ENCODE measurements at places on chromosomes 11 and 22.

DNA sequence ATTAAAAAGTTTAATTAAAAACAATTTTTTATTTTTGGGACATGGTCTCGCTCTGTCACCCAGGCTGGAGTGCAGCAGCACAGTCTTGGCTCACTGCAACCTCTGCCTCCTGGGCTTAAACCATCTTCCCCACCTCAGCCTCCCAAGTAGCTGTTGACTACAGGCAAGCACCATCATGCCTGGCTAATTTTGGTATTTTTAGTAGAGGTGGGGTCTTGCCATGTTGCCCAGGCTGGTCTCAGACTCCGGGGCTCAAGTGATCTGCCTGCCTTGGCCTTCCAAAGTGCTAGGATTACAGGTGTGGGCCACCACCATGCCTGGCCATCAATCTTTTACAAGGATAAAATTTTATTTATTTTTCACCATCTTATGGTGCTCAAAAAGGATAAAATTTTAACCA is 43.3 kb upstream of the PHOX2A start:
- no peak for DNase-seq

DNA sequence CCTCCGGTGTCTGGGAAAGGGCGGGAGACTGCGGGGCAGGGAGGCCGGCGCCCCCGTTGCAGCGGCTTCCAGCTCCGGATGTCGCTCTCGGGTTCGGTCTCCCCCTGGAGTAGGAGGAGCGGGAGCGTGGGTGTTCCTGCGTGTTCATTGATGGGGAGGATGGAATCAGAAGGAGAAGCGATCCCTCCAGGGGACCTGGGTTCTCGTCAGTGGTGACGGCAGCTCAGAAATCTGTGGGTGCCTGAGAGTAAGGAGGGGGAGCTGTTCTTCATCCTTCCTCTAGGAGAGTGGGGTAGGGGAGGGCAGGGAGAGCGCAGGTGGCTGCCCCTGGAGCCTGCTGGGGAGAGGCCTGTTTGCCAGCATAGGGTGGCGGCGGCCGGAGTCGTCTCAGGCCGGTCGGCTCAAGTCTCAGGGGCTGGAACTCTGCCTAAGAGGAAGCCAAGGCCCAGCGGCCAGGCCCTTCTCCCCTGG is 1.1 kb downstream of the UBASH3B start:
- no peak for DNase-seq

- no peak for DNase-seq
These were observed 38.5 kb upstream of the ARFGAP3 start for GRCh38 chr22:42895541-42895981.

- DNase-seq = no peak
These were observed 94.4 kb upstream of the ALX4 start for GRCh38 chr11:44404301-44404700.

DNA sequence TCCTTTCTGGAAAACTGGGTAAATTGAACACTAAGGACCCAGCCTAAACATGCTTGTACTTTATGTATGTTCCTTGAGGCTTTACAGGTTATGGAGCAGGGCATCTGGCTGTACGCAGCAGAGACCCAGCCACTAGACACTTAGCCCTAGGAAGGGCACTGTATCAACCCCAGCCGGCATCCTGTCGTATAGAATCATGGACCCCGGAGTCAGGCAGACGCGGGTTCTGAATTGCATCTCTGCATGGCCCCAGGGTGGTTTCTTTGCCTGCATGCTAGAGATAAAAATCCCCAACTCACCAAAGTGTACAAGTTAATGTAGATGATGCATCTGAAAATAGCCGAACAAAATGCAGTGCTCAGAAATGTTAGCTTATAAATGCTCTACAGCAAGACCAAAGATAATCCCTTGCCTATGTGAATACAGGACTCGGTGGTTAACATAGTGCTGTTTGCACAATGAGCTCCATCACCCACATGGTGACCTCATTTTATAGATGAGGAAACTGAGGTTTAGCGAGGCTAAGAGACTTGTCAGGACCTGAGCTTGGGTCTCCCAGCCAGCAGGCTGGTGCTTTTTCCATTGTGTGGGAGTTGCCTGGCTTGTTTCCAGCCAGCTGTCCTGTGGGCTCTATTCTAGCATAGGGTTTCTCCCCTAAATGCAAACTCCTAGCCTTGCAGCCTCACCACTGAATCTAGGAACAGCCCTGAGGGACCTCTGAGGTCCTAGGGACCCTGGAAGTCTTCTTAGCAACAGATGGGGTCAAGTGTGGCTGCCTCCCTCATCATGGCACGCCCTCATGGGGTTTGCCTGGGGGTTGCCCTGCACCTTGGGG is 7.3 kb downstream of the CD6 start:
- DNase-seq = no peak

DNA sequence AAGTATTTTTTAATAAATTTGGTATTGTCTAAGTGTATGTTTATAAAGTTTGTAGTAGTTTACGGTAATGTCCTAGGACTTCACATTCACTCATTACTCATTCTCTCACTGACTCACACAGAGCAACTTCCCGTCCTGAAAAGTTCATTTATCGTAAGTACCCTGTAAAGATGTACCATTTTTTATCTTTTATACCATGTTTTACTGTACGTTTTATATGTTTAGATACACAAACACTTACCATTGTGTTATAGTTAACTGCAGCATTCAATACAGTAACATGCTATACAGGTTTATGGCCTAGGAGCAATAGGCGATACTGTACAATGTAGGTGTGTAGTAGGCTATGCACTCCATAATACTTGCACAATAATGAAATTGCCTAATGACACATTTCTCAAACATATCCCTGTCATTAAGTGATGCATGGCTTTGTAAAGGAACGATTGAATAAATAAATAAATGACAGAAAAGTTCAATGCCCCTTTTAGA is 12.5 kb upstream of the CARD18 start:
- DNase-seq = no peak

GRCh38 chr11:126476977-126477376 is 121.5 kb downstream of the ST3GAL4 start:
- no peak for DNase-seq

GRCh38 chr11:75051043-75051442 is 45.6 kb downstream of the OR2AT4 start:
- DNase-seq = no peak

GRCh38 chr11:35016916-35017315 is 100.5 kb downstream of the PDHX start:
- DNase-seq = no peak

- DNase-seq = no peak
These were observed 58.4 kb downstream of the PPFIBP2 start for GRCh38 chr11:7572001-7572712.

DNA sequence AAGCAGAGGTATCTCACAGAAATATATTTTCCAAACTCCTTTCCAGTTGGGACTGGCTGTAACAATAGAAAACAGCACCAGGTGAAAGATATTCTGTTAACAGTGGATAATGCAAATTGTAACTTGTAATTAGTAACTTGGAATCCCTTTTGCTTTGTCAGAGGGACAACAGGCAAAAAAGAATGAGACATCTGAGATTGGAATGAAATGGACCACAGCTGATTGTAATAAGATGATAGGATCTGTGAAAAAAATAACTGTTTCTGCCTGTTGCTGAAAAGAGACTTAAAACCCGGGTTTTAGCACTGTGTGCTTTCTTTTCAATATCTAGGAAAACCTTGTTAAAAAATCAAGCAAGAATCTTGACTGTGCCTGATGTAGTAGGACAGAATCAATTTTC is 655.7 kb downstream of the METTL15 start:
- no peak for DNase-seq

- DNase-seq = no peak
These were observed 15.5 kb upstream of the C1QTNF4 start for GRCh38 chr11:47609675-47610074.

- DNase-seq = no peak
These were observed 40.7 kb upstream of the SLN start for GRCh38 chr11:107752508-107752907.

DNA sequence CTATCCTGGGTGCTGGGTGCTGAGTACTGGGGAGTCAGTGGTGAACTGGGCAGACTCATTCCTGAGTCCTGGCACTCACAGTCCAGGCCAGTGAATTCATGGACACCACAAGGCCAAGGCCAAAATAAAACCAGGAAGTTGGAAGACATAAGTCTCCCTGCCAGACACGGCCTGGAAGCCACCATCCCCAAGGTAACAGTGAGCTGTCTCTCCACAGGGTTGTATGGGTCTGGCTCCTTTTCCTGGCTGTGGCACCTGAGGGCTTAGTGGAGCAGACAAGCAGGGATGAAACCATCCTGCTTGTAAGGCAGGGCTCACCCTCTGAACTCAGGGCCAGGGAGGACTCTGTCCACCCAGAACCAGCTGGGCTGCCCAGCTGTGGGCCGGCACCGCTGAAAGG is 54.7 kb upstream of the ALX4 start:
- DNase-seq = no peak

DNA sequence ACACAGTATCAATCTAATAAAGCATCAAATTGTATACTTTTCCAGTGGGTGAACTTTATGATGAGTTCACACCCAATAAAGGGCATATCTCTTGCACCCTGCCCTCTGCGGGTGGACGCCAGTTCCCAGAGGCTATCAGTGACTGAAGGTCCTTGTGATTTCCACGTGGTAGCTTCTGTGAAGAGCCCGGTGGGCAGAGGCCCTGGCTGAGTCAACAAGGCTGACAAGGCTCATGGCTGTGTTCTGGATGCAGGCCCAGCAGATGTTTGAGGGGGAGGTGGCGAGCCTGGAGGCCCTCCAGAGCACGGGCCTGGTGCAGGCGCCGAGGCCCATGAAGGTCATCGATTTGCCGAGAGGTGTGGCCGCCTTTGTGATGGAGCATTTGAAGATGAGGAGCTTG is 71.4 kb downstream of the PIWIL3 start:
- DNase-seq = no peak

GRCh38 chr11:36695571-36695970 is 97.5 kb upstream of the RAG2 start:
- no peak for DNase-seq

DNA sequence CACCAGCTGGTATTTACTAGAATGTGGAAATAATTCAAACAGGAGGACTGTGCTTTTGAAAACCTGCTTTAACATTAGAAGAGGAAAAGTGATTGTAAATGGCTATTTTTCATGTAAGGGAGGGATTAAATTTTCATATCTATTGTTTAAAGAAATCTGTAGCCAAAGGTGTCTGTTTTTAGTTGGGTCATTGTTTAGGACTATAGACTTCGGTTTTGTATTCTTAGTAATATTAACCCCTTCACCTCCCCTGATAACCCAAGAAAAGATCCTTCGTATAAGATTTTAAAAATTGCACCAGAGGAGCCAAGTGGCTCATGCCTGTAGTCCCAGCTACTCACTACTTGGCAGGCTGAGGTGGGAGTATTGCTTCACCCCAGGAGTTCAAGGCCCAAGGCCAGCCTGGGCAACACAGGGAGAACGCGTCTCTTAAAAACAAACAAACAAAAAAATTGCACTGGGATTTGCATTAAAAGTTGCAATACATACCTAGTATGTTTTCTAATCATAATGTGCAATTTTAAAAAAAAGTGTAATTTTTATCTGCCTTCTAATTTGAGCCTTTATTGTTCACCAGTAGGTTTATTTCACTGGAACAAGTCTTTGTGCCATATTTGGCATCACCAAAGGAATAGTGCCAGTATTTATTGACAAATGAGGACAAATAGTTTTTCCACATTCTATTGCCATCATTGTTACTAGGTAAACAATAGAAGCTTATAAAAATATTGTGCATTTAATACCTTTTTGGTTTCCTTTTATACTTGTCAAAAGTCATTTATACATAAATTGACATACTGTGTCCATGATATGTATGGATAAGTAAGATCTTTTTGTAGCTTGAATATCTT is 34.3 kb downstream of the MTMR3 start:
- no peak for DNase-seq

DNA sequence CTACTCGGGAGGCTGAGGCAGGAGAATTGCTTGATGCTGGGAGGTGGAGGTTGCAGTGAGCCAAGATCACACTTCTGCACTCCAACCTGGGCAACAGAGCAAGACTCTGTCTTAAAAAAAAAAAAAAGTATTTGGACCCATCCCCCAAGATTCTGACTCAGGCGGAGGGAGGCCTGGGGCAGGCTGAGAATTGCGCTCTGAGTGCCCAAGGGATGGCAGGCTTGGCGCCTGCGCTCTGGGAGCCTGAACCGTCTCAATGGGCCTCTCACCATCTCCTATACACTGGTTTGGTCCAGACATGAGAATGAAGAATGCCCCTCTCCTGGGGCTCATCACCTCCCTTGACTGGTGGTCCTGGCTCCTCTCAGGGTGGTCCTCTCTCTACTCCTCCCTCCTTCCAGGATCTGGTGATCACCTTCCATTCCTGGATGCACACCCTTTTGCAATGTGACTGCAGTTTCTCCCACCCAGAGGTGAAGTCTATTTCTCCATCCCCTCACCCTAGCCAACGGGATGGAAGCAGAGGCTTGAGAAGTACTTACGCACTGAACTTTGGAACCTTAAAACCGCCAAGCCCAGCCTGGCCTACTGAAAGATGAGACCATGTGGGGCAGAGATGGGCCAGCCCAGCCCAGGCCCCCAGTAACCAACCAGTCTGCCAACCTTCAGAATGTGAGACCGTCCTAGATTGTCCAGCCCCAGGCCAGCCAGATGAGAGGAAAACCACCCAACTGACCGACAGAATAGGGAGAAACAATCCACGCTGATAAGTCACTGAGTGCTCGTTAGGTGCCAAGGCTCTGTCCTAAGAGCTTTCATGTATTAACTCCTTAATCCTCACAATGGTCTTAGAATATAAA is 4.9 kb downstream of the POLR3H start:
- DNase-seq = no peak

- no peak for DNase-seq
These were observed 135.7 kb downstream of the TMEM135 start for GRCh38 chr11:87173185-87174039.

- DNase-seq = no peak
These were observed 4.4 kb downstream of the DUSP8 start for GRCh38 chr11:1567721-1568100.

DNA sequence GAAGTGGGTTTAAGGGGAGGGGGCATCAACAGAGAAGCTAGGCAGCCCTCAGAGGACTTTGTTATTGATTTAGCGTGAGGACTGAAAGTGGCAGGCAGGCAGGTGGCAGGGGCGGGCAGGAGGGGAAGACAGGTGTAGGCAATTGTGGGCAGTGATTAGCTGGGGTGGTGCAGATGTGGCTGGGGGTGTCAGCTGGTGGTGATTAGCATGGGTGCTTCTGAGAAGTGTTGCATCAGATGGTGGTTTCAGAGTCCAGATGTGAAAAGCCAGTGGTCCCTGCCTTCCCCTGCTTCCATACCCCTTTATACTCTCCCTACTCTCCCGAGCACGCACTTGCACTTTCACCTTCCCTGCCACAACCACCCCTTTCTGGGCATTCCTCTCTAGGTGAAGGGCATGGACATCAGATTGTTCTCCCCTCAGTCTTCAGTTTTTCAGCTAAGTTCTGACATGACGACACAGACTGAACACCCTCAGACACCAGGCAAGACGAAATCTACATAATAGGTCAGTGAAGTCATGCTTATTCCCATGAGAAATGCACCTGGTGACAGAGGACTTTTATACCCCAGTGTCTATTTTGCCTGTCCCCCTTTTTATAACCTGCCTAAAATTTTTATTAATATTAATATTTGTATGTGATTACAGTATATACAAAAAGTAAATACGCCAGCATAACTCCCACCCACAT is 435.7 kb upstream of the CADM1 start:
- DNase-seq = no peak

All from activated CD4-positive, alpha-beta T cell treated with anti-CD3 and anti-CD28 coated beads for 1 hour (primary cell).